Type B pancreatic cell (in vitro differentiated cells): ENCODE measurements at places on chromosomes 3 and 15.

- DNase-seq, result no peak
Measured at GRCh38 chr3:123757281-123757940, 126.7 kb downstream of the MYLK start.

- no peak for DNase-seq
Measured at GRCh38 chr15:31353931-31354330, 27.3 kb downstream of the KLF13 start.

DNA sequence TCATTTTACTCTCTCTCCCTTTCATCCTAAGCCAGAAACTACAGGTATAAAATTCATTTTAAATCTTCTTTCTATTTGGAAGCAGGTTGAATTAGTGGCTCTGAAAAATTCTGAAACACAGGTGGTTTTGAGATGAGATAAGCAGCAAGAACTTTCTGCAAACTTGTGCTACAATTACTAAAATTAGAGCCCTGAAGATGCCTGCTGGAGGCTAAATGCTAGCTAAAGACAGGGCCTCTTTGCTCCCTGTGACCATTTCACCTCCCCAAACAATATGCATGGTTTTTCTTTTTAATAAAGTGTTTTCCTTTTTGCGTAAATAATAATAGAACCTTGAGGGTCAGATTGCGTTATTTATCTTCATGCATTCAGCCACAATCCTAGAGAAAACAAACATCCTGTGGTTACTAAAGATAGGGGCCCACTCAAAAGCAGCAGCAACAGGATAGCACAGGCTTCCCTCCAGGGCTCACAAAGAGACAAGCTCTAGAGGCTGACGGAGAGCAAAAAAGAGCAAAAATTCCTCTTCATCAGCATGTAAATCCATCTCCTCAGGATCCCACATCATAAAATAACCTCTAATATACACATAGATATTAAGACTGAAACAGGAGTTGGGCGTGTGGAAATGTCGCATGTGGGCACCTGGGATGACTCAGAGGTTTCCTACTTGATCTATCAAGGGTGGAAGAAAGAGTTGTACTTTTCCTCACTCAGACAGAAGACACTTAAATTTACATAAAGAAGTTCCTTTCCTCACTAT lies 26.5 kb upstream of the CP start:
- DNase-seq, result no peak

DNA sequence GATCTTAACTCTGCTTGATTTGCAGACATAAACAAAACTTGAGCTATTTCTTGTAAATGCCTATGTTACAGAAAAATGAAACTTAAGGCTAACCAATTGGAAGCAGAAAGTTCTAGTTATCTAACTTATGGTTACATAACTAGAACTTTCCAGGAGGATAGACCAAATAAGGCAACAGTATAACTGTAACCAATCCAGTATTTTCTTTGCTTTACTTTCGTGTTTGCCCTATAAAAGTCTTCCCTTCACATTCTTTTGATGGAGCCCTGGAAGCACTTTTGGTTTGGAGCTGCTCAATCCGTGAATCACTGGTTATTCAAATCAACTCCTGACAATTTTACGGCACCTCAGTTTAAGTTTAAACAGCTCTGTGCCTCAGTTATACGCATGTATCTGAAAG lies 164.6 kb downstream of the SUCLG2 start:
- no peak for DNase-seq

DNA sequence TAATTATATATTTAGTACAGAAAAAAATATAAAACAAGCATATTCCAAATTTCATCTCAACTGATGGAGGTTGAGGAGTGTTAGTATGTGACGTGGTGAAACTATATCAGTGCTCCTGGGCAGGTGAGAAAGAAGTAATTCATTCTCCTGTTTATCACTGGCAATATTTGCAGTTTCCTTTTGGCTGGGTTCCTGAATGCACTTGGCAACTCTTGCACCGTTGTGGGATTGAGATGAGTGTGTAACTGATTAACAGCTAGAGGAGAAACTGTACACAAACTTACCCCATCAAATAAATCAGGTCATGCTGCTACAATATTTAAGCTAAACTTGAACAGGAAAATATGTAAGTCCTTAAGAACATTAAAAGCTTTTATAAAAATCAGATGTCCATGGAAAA lies 2.1 kb upstream of the ATP13A4 start:
- DNase-seq, result no peak

DNA sequence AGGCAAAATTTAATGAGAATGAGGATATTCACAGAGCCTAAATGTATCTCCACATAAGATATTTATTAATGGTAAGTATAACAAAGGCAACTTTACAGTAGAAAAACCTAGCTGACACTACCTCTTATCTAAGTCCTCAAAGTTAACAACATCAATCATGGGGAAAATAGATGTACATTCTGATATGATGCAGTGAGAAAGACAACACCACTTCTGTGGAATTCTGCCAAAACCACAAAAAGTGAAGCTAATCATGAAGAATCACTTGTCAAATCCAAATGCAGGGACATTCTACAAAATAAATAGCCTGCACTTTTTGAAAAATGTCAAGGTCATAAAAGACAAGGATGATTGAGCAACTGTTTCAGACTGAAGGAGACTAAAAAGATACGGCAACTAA lies 27.5 kb upstream of the EOMES start:
- no peak for DNase-seq

- DNase-seq, result no peak
Measured at GRCh38 chr15:71747128-71748083, 62.9 kb upstream of the NR2E3 start.

GRCh38 chr3:72224804-72225509 lies 440.0 kb upstream of the PROK2 start:
- no peak for DNase-seq

DNA sequence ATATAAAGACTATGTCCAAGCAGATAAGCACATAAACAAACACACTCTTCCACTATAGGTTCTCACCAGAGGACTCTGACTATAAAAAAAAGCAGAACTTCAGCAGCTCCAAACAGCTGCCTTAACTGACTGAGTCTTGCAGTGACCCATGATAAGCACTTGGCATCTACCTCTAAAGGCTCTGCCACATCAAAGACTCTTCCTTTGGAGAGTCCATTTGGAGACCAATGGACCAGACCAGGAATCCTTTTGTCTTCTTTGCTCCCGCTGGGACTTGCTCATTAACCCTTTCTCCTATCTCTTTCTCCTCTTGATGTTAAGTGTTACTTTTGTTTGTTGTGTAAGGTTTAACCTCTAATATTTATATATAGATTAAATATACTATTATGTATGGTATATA lies 424.1 kb downstream of the RSL24D1 start:
- no peak for DNase-seq

DNA sequence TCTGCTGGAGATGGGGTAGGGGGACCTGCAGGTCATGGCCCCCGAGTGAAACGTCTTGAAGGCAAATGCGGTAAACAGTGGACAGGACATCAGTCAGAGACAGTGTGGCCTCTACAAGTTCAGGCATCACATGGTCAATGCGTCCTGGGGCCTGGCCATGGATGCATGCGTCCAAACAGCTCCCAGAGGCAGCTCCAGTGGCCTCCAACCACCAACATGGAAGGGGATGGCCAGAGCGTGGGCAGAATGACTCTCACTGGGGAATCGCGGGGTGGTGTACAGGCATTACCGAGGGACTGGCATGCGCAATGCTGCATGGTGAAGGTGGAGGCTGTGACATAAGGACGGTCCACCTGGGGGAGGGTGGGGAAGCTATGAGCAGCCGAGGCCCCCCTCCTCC lies 35.6 kb upstream of the IQSEC1 start:
- DNase-seq, result no peak

- no peak for DNase-seq
Measured at GRCh38 chr3:167445491-167445890, 28.4 kb downstream of the SERPINI2 start.

GRCh38 chr15:52057996-52058395 lies 39.0 kb downstream of the MAPK6 start:
- no peak for DNase-seq

- DNase-seq, result no peak
Measured at GRCh38 chr15:72058585-72058984, 59.4 kb downstream of the MYO9A start.

DNA sequence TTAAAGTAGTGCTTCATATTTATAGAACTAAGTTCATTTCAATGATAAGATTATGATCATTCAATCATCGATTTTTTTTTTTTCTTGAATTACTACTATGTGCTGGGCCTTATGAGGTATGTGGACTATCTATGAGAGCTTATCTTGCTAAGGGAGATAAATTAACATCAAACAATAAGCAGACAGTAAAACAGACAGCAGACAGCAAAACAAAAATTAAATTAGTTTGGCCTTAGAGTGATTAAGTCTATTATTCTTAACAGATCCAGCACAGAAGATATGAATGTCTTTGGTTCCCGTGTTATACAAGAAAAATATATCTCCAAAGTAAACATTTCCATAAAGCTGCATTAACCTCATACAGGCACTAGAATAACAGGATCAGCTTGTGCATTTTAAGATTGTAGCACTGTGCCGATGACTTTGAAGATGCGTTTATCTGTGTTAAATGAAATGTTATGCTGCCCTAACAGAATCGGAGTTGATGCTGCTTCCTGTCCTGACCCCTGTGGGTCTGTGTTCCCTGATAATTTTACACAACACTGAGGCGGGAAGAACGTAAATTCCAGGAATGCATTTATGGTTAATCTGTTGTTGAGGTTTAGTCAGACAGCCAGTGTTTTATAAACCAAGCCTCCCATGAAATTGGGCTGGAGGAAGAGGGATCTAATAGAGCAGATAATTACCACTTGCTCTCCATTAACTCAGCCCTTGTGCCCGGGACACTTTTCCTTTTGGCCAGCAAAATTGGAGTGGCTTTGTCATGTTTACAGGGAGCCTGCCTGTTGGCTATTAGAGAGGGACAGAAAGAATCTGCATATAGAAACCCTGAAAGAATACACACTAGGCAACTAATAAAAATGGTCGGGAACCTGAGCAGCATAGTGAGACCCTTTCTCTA lies 80.8 kb downstream of the GHSR start:
- DNase-seq, result no peak

GRCh38 chr15:73716417-73716816 lies 32.2 kb downstream of the CD276 start:
- DNase-seq, result no peak

GRCh38 chr3:24428481-24428880 lies 66.2 kb downstream of the THRB start:
- no peak for DNase-seq

GRCh38 chr15:39331584-39331983 lies 249.3 kb upstream of the THBS1 start:
- DNase-seq, result no peak

- DNase-seq, result no peak
Measured at GRCh38 chr3:181715571-181716340, 4.0 kb downstream of the SOX2 start.

DNA sequence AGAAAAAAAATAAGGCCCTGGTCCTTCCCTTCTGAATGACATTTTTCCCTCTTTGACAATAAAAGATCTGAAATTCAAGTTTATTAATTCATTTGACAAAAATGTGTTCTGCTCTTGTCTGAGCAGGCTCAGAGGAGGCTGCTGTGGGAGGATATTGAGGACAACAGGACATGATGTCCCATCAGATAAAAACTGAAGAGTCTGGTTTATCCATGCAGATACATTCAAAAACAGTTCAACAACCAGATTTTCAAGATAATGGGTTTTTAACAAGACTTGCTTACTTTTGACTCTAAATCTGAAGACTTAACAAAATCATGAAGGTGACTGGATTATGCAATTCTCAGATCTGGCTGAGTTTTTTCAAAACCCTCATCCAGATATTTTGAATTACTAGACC lies 36.9 kb upstream of the STRIT1 start:
- DNase-seq, result no peak

- DNase-seq, result no peak
Measured at GRCh38 chr3:126982126-126982470, 817 bp upstream of the PLXNA1 start.

DNA sequence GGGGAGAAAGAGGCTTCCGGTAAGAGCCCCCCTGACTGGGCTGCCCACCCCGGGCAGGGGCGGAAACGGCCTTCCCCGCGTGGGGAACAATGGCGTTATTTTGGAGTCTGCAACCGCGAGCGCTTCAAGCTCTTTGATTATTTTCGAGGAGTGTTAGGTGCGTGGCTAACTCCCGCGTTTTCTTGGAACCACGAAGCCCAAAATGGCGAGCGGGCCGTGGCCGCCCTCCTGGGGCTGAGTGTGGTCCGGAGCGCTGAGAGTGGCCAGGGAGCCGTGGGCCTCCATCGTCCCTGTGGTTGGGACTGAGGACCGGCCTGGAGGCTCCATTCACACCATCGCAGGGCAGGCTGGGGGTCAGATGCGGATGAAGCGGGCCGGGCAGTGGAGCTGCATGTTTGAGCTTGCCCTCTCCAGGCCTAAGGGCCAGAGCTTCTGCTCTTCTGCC lies 44.6 kb upstream of the POLG start:
- no peak for DNase-seq

DNA sequence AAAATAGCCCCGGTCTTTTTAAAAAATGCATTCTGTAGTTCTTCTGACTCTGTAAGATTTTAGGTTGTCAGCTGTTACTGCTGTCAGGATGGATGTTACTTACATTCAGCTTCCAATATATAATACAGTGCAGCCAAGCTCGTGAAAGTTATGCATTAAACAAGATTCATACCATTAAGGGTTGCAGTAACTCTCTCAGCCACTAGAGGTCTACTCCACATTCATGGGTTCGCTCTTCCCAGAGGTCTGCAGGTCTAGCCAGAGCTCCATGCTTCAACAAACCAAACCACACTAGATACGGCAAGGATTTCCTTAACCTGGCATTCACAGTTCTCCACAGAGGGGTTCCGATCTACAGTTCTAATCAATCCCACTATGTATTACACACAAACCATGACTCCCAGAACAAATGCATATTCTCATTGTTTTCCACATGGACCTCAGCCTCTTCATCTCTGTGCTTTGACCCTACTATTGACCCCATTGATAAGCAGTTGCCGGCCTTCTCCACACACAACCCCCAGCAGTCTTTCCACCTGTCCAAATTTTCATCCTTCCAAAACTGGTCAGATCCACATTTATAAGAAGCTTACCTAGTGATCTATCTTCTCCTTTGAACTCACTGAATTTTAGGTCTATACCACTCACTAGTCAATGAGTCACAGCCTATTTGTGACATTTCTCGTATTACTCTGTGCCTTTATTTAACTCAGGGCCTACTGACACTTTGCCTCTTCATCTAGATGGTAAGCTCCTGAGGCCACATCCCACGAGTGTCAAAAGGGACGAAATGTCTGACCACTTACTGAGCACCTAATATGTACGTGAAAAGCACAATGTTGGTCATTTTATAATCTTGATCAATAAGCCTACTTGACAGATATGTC lies 33.7 kb downstream of the RORA start:
- DNase-seq, result no peak

DNA sequence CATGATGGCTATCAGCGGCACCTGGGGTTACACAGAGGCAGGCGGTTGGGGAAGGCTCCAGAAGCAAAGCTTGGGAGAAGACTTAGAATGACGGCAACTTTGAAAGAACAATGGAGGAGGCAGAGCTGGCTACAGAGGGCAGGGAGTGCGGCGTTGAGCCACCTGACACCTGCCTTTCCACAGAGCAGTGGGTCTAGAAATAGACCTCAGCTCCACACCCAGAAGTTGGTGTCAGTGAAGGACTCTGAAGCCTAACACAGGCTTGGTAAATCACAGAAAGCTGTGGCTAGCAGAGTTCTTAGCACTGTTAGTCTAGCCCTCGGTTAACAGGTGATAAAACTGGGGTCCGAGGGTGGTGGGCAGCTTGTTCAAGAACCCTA lies 23.1 kb upstream of the EHD4 start:
- DNase-seq, result no peak

GRCh38 chr3:23776352-23776891 lies 29.3 kb upstream of the UBE2E1 start:
- no peak for DNase-seq
